ENCODE measurements at places on chromosomes 3 and 15. TPM values are rescaled to one million over a fixed set of nuclear protein-coding genes. Genes with fewer than 3 reads are reported as not detected.

- no peak for DNase-seq
Observed at GRCh38 chr3:122103821-122104514, 48.8 kb downstream of the CD86 start.

DNA sequence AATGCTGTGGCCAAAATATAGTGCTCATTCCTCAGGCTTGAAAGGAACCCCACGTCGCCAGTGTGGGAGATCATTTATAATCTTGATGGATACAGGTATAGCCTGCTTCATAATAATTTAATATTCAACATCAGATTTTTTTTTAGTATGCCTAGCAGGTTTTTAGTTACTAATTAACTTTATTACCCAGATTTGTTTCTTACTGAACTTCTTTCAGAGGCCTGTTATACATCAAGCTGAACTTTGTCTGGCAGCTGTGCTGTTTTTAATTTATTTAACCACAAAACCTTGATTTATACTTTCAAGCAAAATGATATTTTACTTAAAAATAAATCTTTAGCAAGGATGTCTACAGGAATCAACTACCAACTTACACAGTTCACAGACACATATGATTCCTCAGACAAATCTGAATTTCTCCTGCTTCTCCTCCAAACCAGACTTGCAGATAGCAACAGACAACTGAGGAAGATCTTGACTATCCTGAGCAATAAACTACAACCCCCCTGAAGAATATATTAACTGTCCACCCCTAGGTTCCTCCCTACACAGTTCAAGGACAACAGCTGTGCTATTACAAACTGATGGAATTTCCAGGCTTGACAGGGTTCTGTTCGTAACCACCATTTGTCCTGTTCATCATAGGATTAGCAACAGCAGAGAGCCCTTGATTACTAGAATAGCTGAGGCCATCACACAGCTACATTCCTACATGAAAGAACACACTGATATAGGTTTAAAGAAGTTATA is 610 bp downstream of the MAP4 start:
- peak; percentile 76 for DNase-seq

- peak; percentile 27 for DNase-seq
Observed at GRCh38 chr3:189806171-189806951, 175.2 kb downstream of the TP63 start.

GRCh38 chr3:127978636-127979035 is 63.6 kb downstream of the KBTBD12 start:
- DNase-seq: no peak

- no peak for DNase-seq
Observed at GRCh38 chr15:65201918-65202317, 9.4 kb downstream of the CILP start.

LTK gene
- 4.3 TPM for total RNA-seq

TGM5 gene
- 13.7 TPM for total RNA-seq

RBP2 gene
- not detected for total RNA-seq

ARPP21 gene
- 17.8 TPM for total RNA-seq

ABI3BP gene
- total RNA-seq: 51.8 TPM
